ENCODE measurements at places on chromosomes 4 and X.

DNA sequence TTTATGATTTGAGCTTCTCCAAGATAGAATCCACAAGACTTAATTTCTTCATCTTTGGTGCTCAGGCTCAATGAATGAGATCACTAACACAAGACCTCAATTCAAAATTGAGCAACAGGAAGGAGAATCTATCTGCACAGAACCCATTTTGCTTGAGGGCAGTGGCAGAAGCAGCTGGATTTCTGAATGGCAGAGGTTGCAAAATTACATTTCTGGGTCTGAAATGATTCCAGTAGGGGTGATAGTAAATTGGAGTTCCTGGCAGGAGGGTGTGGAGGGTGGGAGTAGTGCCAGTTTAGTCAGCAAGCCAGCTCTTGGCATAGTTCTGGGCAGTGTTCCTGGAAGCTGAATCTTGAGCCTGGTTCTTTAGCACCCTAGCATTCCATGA lies 281.1 kb downstream of the SLC7A11 start:
- no peak for DNase-seq

DNA sequence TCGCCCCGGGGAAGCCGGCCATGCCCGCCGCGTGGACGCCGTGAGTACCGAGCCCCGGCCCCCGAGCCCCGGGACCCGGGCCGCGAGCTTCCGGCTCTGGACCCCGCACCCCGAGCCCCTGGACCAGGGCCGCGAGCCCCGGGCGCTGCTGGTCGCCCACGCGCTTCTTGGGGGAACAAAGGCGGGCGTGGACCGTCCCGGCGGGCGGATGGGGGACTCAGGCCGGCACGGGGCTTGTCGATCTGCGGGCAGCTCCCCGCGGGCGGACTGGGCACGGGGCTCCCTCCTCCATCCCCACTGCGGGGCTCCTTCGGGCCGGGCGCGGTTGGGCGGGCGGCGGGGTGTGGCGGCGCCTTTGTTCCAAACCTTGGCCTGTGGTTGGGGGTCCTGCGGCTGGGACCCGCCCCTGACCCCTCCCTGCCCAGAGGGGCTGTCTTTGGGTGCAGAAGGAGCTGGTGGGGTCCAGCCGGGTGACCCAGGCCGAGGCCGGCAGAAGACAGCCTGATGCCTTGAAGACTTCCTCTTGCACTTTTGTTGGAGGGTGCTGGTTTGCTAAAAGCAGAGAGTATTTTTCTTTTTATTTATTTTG lies 25.2 kb upstream of the ADD1 start:
- DNase-seq: no peak

- DNase-seq: no peak
Measured at GRCh38 chrX:70554081-70554480, 109.4 kb downstream of the DLG3 start.

- DNase-seq: no peak
Measured at GRCh38 chrX:130885996-130886395, 17.0 kb downstream of the ENOX2 start.

DNA sequence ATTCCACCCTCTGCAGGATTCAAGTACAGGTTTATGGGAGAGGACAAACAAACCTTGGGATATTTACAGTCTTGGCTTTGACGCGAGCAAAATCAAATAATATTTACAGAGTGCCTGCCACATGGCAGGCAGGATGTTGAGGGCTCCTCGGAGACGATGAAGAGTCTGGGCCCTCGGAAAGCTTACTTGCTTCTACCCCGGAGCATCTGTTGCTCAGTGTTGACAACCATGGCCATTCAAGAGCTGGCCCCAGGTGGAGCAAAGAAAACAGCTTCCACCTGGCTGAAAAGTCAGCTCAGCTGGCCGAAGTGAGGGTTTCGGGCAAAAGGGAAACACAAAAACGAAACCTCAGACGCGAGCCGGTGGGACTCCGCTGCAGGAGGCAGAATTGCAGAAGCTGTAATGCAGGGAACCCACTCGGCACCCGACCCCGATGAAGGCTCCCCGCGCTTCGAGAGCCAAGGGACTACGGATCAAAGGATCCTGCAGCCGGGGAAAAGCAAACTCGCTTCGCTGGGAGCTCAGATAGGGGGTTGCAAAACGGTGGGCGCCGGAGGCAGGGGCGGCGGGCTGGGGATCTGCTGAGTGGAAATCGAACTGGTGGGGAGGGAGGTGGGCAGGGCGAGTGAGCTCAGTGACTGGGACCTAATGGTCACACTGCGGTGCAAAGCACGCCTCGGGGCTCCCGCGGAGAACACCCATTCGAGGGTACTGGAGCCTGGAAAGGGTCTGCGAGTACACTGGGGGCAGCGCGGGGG lies 805 bp downstream of the ATP8A1 start:
- no peak for DNase-seq

DNA sequence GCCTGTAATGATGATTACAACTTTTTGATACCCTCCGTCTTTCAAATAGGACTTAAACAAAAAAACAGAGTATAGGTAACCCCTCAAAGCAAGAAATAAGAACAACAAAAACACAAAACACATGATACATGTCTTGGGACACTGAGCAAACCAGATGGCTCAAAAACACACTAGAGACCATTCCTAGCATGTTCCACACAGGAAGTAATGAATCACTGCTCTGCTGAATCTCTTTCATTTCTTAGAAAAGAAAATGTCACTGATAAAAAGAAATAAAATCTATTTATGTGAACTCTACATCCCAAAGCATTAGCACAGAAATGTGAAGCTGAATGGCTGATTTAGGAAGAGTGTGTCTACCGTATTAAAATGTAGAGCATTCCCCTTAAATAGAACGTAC lies 134.5 kb upstream of the IL15 start:
- DNase-seq: no peak

DNA sequence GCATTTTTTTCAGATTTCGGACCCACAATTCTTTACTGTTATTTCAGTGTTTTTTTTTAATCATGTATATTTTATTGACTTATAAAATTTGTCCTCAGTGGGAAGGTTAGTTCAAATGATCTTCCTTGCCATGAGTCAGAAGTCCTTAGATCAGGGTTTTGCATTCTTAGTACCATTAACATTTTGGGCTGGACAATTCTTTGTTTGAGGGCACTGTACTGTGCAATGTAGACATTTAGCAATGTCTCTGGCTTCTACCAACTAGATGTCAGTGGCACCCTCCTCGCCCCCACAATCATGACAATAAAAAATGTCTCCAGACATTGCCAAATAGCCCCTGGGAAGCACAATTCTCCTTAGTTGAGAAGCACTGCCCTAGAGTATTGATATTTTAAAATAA lies 176.6 kb downstream of the VEGFC start:
- DNase-seq: no peak

DNA sequence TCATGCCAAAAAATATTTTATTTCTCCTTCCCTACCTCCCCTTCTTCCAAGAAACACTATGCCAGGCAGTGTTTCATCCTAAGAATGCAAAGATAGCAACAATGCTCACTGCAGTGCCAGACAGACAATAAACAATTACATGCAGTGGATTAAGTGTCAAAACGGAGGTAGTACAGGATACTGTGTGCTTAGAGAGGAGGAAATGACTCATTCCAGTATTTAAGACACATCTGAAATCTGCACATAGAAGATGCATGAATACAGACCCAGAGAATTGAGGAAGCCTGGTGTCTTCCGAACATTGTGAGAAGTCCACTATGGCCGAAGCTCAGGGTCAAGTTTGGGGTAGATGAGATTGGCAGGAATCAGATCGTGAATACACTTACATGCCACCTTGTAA lies 326.4 kb downstream of the PPP3CA start:
- DNase-seq: no peak

DNA sequence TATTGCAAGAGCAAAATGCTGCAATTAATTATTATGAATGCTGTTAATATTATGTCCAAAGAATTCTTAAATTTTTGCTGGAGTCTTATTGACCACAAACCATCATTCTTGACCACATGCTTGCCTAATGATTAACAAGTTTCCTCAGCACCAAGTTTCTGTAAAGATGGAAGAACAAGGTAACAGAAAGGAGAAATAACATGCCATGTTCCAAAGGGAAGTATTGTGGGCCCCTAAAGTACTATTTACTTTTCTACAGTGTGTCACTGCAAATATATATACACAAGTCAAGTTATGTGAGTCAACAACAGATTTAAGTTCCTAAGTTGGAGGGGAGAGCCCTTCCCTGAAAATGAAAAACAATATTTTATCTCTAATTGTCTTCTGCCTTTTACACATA lies 20.6 kb downstream of the FAM47E start:
- no peak for DNase-seq

- DNase-seq: no peak
Measured at GRCh38 chr4:105352826-105353225, 121.0 kb downstream of the PPA2 start.

DNA sequence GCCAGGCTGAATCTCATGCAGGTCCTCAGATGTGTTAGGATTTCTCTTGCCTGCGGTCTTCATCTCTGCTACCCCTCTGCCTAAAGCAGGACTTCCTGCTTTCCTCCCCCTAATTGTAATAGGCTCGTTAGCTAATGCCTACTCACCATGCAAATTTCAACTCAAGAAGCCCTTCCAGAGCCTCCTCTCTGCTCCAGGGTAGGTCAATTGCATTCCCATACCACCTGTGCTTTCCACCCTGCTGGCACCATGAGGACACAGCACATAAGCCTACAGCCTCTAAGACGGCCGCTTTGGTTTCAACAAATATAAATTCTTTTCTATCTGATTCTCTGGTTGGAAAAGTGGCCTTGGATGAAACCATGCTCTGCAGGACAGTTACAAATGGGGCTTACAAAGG lies 93.9 kb downstream of the QDPR start:
- DNase-seq: no peak

DNA sequence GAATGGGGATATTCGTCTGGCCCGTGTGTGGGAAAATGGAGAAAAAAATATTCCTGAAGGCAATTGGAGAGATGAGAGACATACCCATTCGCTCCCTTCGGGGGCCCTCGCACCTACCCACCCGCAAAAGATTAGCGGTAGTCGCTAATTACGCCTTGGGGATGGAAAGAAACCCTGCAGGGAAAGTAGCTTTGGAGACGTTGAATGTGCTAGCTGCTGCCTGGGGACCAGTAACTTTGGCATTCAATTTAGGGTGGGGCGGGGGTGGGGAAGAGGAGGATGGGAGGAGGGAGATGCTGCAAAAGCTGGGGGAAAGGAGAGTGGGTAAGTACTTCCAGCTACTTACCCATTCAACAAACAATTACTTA lies 407 bp upstream of the ZC4H2 start:
- DNase-seq: no peak

- no peak for DNase-seq
Measured at GRCh38 chrX:69429339-69430015, 74.6 kb upstream of the NALF2 start.

DNA sequence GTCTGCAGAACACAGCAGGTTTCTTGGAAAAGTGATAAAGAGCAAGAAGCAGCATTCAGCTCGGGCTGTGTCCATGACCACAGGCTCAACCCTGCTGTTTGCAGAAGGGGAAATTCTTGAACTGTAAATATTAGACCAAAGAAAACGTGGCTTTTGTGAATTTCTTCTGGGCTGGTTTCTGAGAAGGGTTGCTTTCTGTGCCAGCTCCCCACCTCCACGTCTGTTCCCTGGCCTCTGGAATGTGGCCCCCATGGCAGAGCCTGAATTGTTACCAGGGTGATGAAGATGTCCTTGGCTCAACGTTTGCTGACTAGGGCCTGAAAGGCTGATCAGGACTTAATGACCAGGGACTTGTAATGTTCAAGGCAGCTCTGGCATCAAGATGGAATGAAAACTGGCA lies 116.0 kb downstream of the CPEB2 start:
- no peak for DNase-seq

- DNase-seq: no peak
Measured at GRCh38 chrX:49878128-49878833, 1.0 kb upstream of the USP27X start.

- DNase-seq: no peak
Measured at GRCh38 chr4:111689214-111689613, 456.0 kb upstream of the FAM241A start.

DNA sequence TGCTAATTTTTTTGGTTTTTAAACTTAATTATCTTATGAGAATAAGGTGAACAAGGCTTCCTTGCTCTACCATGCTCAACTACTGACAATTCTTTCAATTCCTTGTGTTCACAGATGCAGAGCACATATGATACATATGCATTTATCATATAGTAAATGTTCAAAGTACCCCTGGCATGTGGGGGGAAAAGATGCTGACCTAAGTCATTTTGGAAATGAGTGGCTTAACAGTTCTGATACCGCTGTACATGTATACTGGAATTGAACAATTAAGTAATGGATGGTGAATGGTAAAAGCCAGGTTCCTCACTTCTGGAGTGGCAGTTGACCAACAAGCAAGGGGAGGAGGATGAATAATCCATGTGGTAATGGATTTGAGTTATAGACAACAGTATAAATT lies 149.6 kb downstream of the NAF1 start:
- no peak for DNase-seq

DNA sequence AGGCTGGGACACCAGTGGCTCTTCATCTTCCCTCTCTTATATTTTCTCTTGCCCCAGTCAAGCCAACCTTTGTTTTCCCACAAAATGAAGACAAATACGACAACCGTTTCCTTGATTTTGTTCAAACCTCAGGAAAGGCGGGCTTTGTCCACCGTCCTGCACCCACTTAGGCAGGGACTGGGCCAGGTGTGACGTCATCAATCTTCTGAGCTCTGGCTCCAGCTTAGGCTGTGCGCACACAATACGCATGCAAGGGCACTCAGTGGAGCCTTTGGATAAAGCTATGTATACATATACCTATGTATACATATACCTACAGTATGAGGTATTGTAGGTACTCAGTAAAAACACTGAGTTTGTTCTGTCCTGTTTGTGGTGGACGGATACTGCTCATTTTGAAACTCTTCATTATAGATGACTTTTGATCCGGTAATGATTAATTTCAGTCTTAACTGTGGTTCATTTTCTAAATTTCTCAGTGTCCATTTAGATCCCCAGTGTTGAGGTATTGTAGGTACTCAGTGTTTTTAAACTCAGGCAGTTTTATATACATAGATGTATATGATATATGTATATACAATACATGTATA lies 194.9 kb downstream of the MGST2 start:
- no peak for DNase-seq

DNA sequence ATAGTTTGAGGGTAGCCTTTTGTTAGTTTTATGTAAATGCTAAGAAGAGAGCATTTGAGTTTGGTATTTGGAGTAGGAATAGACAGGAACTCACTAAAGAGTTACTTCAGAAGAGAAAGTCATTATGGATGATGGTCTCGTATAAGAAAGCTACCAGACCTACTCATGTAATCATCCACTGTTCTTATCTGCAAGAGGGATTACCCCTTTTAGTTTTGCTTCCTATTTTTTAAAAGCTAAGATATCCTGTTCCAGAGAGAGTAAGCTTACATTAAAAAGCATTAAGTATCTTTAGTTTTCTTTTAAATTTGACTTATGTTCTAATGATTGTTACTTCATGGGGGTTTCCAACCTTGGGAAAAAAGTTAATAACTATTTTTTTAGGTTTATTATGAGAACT lies 12.5 kb upstream of the ART3 start:
- no peak for DNase-seq

- no peak for DNase-seq
Measured at GRCh38 chr4:3802571-3803474, 36.6 kb downstream of the ADRA2C start.

- no peak for DNase-seq
Measured at GRCh38 chr4:55218041-55218440, 92.6 kb upstream of the KDR start.
